CD4-positive, alpha-beta T cell treated with Interleukin-17A for 1 hour (primary cell): ENCODE measurements at places on chromosomes 2 and 18.

DNA sequence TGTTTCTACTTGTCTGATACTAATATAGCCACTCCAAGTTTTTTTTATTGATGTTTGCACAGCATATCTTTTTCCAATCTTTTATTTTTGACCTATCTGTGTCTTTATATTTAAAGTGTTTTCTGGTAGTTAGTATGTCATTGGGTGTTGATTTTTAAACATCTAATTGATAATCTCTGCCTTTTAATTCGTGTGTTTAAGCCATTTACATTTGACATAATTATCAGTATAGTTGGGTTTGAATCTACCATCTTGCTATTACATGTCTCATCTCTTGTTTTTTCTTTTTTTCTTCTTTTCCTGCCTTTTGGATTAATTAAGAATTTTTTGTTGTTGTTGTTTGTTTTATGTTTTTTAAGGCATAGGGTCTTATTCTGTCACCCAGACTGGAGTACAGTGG, 44.2 kb downstream of the TAF1B start:
- DNase-seq: no peak

DNA sequence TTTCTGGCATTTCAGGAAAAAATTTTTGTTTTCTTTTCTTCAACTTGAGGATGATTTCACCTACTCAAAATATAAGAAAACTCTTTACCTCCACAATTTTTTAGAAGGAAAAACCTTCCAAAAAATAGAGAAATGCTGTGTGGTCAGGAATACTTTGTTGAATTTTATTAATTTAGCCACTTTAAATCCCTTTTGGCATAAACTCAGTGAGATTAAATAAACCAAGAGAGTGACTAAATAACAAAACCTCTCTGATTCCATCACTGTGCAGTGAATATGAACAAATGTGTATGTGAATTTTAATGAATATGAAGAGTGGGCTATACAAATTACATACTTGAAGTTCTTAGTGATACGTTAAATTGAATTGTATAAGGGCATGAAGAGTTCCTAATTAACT, 25.8 kb upstream of the CYTIP start:
- DNase-seq: no peak

- no peak for DNase-seq
These were observed 20.7 kb downstream of the SPTBN1 start for GRCh38 chr2:54476852-54477251.

GRCh38 chr2:101731221-101732054, 33.9 kb downstream of the MAP4K4 start:
- DNase-seq: no peak

DNA sequence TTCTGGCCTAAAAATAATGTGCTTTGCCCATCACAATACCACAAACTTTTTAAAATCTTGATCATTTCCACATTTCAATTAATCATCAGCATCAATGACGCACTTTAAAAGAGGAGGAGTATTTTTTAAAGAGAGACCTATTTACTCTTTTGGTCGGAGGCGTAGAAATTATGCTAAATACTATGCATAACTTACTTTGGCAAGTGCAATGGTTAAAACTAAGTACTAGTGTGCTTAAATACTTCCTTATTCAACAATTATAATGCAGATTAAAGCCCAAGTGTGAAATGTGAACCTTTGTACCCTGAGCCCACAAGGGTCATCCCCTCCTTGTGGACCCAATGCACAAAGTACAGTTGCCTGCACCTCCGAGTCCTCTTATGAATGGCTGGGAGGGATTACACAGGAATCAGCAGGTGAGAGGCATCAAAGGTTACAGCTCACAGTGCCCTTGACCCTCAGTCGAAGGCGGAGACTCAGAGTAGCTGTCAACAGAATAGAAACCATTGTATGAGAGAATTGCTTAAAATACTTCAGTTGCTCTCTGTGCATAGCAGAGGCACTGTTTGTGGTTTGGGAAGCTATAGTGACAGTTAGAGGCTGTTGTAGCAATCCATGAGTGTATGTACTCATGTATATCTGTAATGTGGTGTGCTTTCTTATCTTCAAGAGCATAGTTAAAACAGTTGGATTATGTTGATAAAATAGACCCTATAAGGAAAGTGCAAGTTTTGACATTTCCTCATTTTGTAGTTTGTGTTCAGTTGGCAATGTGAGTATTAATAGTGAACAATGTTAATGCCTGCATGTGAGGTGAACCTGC, 151.7 kb upstream of the ITGA4 start:
- DNase-seq: peak; percentile 75

DNA sequence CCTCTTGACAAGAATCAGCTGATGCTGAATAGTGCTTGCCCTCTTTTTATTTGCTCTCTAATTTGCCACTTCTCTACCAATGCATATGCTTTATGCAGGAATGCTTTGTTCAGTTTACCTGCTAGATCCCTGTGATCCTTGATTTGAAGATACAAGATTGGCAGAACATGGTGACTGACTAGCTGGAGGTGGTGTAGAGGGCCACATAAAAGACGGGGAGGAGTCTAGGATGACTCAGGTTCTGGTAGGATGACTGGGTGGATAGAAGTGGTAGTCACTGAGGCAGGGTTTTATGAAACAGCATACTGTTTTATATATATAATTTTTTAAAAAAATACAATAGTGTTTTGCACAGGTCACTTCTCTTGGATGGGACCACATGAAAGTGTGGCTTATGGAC, 6.3 kb upstream of the ADGRF3 start:
- DNase-seq: no peak

- no peak for DNase-seq
These were observed 24.4 kb downstream of the CCDC148 start for GRCh38 chr2:158432117-158432516.

- DNase-seq: peak; percentile 59
These were observed 10.0 kb downstream of the INPP4A start for GRCh38 chr2:98454500-98455235.

- no peak for DNase-seq
These were observed 105.1 kb downstream of the RDH14 start for GRCh38 chr2:18455236-18455862.

GRCh38 chr18:79248495-79249060, 147.2 kb upstream of the NFATC1 start:
- no peak for DNase-seq

GRCh38 chr2:19028587-19029375, 329.6 kb downstream of the OSR1 start:
- no peak for DNase-seq

DNA sequence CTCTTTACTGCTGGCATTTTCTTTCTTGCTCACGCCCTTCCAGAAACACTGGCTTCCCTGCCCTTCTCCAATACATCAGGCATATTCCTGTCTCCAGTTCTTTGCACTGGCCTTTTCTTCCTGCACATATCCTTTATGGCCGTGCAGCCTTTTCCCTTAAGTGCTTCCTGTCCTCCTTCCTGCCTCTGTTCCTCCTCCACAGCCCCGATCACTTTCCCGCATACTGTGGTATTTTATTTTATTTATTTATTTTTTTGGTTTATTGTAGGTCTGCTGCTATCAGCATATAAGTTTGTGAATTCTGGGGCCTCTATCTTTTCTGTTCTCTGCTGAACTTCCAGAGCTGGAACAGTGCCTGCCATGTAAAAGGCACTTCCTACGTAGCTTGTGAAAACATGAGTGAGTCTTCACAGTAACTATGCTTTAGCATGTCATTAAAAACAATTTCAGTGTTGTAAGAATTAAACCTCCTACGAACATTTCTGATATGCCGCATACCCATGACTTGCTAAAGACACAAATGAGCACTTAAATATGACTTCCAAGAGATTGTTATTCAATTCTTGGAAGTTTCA, 289.1 kb downstream of the TRIB2 start:
- no peak for DNase-seq

DNA sequence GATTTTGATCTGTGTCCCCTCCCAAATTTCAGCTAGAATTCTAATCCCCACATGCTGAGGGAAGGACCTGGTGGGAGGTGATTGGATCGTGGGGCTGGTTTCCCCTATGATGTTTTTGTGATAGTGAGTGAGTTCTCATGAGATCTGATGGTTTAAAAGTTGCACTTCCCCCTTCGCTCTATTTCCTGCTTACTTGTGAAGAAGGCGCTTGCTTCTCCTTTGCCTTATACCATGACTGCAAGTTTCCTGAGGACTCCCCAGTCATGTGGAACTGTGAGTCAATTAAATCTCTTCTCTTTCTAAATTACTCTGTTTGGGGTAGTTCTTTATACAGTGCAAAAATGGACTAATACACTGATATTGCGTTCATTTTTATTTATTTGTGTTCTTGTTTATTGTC, 636.8 kb upstream of the LINC00305 start:
- no peak for DNase-seq

DNA sequence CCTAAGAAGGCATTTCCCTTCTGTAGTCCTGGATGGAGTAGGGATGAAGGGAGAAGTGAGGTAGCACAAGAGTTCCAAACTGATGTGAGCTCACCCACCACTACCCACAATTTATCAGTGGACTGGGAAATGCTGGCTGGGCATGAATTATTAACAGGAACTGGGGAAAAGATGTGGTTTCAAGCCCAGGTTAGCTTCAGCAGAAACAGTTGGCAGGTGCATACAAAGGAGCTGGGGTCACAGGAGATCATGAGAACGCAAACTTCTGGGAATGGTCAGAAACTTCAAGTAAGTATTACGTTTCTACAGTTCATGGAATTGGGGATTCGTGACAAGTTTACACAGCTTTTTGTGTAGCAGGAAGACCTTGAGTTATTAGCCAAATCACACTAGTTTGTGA, 5.4 kb downstream of the CCDC141 start:
- no peak for DNase-seq

DNA sequence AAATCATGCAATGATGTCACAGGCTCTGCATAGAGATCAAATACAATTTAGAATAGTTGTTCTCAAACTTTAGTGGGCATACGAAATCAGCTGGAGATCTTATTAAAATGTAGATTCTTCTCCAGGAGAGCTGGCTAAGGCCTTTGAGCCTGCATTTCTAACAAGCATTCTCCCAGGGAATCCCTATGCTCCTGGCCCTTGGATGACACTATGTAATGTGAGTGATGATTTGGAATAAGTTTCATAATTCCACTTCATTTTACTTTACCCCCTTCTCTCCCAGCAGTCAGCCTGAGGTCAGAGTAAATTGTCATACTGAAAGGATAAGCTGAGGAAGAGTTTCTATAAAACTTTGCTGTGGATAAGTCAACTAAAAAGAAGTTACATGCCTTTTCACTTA, 189.1 kb downstream of the UBE2E3 start:
- no peak for DNase-seq

DNA sequence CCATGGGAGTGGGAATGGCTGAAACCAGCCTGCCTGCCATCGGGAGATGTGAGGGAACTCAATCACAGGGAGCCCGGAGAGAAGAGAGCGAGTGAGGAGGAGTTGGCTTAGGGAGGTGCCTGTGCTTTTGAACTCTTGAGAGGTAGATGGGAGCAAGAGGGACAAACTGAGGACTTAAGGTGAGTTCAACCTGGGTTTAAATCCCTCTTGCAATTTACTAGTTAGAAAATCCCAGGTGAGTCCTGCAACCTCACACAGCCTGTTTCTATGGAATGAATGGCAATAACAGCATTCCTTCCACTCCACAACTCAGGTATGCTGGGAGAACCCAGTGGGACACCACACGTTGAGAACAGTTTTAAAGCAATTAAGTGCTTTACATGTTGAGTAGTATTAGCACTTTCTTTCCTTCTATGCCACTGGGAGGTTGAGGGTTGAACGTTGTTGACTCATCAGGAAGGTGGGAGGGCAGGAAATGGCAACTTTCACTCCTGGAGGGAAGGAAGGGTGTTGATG, 57.3 kb downstream of the VIT start:
- no peak for DNase-seq

- no peak for DNase-seq
These were observed 404.1 kb upstream of the ACVR2A start for GRCh38 chr2:147440734-147441133.

GRCh38 chr2:138293045-138293444, 208.5 kb upstream of the SPOPL start:
- DNase-seq: no peak

- no peak for DNase-seq
These were observed 472.0 kb downstream of the DCDC2C start for GRCh38 chr2:4175343-4175742.

- DNase-seq: no peak
These were observed 179.0 kb downstream of the BARD1 start for GRCh38 chr2:214630402-214631045.

- no peak for DNase-seq
These were observed 155.9 kb downstream of the WDPCP start for GRCh38 chr2:63432373-63432772.

- no peak for DNase-seq
These were observed 984.6 kb upstream of the CNTNAP5 start for GRCh38 chr2:123040506-123040905.

- DNase-seq: no peak
These were observed 314.5 kb downstream of the NCKAP5 start for GRCh38 chr2:133253793-133254192.

DNA sequence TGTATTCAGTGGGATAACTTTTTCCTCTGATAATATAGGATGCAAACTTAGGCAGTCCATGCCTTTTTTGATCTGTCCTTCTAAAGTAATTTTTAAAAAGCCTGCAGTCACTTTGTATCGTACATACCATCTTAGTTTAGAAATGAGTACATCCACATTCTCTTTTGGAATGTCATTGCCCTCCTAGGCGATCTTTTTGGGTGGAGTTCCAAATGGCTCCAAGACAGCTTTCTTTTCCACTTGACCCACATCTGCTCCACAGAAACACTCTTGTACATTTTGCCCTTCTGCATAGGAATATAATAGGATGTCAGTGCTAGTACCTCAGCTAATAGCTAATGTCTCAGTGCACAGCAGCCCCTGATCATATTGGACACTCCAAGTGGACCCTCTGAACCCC, 21.8 kb upstream of the HTR2B start:
- no peak for DNase-seq

- DNase-seq: no peak
These were observed 9.0 kb upstream of the WNT10A start for GRCh38 chr2:218871345-218872302.

DNA sequence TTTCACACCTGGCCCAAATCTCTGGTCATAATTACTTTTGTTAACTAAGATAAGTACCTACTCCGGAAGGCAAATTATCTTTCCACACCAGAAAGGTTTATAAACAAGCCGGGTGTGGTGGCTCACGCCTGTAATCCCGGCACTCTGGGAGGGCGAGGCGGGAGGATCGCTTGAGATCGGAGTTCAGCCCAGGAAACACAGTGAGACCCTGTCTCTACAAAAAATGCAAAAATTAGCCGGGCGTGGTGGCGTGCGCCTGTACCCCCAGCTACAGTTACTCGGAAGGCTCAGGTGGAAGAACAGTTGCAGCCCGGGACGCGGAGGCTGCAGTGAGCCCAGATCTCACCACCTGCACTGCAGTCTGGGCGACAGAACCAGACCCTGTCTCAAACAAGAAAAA, 2.1 kb downstream of the PUM2 start:
- no peak for DNase-seq
